ENCODE measurements at places on chromosomes 4 and X.

DNA sequence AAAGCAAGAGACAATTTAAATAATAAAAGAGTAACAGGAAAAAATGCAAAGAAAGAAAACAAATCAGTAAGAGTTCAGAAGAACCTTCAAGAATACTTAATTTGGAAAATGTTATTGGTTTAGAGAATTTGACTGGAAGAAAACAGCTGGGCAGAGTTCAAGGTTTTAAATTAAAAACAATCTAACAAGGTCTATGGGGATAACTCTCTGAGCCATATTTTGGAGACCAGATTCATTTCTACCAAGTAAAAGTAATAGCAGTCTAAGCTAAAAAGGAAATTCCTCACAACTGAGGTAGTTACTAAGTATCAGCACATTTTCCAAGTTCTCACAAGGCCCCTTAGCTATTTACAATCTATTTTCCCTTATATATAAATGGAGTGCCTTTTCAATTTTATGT is 82.4 kb upstream of the TFDP3 start:
- no peak for DNase-seq

- DNase-seq, result no peak
These were observed 126.9 kb downstream of the MFAP3L start for GRCh38 chr4:169899295-169899694.

DNA sequence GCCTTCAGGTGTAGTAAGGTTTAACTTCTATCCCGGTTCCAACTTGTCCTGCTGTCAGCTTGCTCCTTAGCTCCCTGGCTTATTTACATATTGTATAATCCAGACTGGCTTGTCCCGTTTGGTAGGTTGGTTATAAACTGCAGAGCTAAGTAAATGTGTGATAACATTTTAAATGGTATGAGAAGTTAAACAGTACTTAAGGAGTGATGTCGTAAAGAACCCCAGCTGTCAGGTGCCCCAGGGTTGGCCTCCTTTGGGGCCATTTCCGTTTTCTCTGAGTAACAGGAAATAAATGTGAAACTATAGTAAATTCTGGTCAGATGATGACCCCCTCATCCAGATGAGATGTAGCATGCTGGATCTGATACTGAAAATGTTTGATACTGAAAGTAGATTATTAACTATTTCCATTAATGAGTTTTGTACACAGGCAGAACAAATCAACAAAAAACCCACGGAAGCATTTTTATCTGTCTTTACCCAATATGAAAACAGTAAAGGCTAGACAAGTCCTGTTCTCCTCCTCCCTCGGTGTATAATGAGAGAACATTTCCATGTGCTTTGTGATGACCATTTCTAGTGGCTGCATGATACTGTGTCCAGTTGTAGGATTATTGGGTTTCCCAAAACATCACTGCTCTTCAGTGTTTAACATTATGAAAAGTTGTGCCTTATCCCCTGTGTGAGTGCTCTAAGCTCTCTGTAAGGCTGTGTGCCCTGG is 22.4 kb downstream of the GAB1 start:
- DNase-seq, result peak; percentile 70

GRCh38 chrX:63439580-63439979 is 88.4 kb upstream of the SPIN4 start:
- DNase-seq, result no peak

- peak; percentile 74 for DNase-seq
These were observed at the start of gene HHIP for GRCh38 chr4:144645631-144646522. Gene HHIP, plus strand, starts transcription at chr4:144646156. Its CDS starts 520 bp downstream, at chr4:144646676.

DNA sequence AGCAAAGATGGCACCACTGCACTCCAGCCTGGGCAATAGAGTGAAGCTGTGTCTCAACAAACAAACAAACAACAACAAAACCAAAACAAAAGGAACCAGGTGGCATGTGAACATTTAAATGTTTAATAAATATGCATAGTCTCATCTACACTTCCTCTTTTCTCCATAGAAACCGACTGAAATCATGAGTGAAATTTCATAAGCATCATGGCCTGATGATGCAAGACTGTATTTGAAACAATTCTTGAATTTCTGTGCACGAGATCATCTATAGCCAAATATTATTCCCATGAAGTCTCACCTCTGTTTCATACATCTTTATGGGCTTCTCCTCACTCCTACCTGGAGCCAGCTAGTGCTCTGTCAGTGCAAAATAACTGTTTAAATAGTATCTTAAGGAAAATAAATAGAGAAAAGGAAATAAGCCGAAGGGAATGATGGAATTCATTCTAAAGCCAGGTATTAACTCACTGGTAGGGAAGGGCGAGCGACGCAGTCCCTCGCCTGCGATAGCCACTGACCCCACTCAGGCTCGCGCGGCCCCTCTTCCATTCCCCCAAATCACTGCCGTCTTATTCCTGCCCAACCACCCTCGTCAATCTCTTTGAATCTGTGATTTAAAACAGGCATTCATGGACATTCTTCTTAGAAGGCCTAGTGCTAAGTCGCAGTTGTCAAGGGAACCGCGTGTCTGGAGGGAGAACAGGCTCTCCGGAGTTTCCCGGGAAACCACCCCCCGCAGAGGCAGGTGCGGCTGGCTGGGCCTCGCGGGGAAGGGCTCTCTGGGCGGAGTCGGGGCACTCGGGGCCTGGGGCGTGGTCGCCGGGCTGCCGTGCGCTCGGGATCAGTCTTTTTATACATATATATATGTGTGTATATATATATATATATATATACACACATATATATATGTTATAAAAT is 52.4 kb upstream of the TRIM2 start:
- DNase-seq, result peak; percentile 87

- no peak for DNase-seq
These were observed 101.0 kb upstream of the HS3ST1 start for GRCh38 chr4:11529625-11530201.

DNA sequence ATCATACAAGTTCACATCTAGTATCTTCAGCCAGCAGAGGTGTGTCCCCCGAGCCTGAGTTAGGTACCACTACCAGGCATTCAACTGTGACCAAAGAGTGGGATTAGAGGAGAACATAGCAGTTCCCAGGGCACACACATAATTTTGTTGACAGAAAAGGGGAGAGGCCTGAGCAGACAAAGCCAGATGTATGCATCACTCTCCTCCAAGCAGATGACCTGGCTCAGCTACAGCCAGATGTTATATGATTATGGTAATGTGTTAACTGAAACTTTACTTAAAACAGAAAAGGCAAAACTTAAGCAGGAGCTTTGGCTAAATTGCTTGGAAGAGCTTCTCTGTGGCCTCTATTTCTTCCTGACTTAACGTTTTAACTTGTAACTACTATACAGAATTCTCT is 88.9 kb downstream of the CC2D2A start:
- no peak for DNase-seq

- peak; percentile 59 for DNase-seq
These were observed 244.7 kb downstream of the PALLD start for GRCh38 chr4:168741281-168742173.

DNA sequence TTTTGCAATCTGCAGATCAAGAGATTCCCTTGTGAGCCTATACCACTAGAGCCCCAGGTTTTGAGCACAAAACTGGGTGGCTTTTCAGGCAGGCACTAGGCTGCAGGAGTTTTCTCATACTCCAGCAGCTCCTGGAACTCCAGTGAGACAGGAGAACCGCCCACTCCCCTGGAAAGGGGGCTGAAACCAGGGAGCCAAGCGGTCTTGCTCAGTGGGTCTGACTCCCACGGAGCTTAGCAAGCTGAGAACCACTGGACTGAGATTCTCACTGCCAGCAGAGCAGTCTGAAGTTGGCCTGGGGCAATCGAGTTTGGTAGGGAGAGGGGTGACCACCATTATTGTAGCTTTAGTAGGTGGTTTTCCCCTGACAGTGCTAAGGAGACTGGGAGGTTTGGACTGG is 313.8 kb upstream of the TEX13C start:
- no peak for DNase-seq

DNA sequence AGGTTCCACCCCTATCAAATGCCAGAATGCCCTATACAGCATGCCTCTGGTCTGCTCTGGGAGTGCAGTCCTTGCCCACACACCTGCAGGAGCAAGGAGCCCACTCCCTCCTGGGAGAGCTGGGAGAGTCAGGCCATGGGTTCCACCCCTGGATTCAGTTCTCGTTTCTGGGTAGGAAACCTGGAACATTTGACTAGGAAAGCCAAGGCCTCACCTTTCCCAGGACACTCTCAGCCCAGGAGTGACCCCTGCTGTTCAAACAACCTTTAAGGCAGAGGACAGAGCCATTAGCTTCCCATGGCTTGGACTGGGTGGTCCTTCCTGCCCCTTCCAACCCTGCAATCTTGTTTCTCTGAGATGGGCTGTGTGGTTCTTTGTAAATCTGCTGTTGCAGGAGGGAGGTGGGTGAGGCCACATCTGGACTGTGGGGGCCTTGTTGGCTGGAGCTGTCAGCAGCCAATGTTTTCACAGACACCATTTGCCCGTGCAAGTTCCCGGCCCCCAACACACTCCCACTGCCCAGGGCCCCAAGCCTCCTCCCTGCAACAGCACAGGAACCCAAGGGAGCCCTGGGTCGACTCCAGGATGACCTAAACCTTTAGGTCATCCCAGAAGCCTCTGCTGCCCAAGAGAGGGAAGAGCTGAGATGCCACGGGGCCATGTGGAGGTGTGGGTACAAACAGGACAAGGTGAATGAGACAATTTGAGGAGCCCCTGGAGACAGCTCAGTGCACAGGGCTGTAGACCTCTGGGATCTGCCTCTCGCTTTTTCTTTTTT is 104.4 kb downstream of the PJA1 start:
- DNase-seq, result no peak

DNA sequence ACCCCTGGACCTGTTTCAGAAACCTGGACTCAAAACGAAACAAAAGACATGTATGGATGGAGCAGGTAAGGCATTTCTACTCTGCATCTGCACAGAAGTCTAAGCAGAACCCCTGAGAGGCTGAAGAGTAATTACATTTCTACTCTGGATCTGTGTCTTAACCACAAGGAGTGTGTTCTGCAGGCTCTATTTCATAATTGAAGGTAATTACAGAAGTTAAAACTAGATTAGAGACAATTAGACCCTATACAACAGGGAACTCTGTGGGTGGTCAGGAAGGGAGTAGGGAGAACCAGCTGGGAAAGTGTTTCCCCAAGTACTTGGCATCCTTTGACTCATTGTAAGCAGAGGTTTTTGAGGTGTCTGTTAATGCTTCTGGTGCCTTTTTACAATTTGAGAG is 69.8 kb downstream of the IGSF1 start:
- no peak for DNase-seq

DNA sequence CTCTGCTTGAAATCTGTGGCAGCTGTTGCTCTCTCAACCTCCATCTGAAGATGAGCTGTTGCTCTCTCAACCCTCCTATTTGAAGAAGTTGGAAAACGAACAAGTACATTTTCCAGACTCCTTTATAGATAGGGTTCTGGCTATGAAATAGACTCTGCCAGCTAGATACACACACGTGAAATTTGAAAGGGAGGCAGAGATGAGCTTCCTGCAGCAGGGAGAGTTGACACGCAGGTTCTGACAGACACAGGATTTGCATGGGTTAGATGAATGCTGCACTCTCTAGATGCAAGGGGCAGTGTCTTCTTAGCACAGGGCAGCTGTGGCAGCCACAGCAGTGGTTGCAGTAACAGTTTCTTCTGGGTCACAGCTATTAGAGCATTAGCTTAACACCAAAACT is 8.0 kb upstream of the PYURF start:
- no peak for DNase-seq

DNA sequence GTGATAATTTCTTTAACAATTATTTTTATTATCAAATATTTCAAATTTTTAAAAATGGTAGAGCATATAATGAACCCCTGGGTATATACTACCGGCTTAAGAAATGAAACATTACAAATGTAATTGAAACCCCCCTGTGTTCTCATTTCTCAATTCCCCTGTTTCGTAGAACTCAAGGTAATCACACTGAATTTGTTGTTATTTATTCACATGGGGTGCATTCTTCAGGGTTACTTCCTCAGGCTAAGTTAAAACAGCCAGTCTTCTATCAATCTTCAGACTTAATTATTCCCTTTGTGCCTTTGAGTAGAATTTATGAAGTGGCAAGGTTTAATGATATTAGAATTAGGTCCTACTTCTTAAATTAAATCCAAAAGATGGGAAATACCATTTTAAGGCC is 128.2 kb downstream of the ANAPC10 start:
- DNase-seq, result no peak

- DNase-seq, result no peak
These were observed 107.7 kb downstream of the SMIM20 start for GRCh38 chr4:26021417-26022345.

DNA sequence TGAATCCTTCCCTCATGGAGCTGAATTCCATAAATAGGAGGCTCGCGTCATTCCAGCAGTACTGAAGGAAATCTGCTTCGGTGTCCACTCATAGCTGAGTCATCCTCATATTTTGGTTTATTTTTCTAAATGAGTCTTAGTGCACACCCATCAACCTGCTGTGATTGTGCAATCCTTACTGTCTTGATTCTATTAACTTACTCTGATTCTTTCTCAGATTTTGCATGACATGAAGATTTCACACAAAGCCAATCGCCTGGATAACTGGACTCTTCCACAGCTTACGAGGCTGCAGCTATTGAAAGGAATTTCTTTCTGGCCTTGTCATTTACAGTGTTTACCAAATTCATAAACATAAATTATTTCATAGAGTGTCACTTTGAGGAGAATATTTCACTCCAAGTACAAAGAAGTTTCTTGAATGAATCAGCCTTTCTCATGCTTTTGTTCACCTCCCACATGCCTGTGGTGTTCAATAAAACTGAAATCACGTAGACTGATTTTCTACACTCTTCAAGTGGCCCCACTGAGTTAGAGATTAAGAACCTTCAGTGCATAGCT is 207.6 kb upstream of the SLITRK2 start:
- DNase-seq, result no peak

- DNase-seq, result no peak
These were observed 45.3 kb upstream of the PGRMC1 start for GRCh38 chrX:119190831-119191230.

DNA sequence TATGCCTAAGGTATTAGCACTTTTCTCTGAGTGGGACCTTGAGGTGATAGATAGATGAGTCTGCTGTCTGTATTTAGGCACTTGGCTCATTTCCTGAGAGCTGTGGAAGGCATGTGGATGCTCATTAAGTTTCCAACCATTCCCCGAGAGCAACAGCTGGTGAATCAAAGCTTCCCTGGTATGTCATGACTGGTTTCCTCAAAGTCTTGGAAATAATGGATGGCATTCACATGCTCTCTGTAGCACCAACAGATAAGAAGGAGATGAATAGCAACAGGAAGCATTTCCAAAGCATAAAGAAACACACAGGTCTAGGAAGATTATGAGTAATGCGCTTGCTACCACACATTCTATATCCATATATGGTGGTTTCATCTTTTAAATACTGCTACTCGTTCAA is 118.3 kb upstream of the ETNPPL start:
- no peak for DNase-seq

DNA sequence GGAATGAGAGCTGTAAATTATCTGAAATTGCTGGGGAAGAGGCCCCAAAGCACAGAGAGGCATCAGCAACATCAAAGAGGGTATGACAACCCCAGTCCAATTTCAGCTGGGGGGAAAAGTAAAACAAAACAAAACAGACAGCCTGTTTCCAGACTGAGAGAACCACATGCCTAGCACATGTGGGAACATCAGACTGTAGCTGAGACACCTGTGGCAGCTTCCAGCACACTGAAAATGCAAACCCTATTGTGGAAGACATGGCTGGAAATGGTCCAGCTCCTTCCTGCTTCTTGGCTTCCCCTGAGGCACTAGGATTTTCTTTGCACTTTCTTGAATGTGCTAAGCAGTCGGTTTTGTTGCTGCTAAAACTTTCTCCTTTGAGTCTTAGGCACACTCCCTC is 240.9 kb upstream of the STS start:
- no peak for DNase-seq
